ENCODE measurements at places on chromosomes 7 and 10.

GRCh38 chr7:101858437-101859385 lies 41.3 kb downstream of the CUX1 start:
- DNase-seq: no peak

DNA sequence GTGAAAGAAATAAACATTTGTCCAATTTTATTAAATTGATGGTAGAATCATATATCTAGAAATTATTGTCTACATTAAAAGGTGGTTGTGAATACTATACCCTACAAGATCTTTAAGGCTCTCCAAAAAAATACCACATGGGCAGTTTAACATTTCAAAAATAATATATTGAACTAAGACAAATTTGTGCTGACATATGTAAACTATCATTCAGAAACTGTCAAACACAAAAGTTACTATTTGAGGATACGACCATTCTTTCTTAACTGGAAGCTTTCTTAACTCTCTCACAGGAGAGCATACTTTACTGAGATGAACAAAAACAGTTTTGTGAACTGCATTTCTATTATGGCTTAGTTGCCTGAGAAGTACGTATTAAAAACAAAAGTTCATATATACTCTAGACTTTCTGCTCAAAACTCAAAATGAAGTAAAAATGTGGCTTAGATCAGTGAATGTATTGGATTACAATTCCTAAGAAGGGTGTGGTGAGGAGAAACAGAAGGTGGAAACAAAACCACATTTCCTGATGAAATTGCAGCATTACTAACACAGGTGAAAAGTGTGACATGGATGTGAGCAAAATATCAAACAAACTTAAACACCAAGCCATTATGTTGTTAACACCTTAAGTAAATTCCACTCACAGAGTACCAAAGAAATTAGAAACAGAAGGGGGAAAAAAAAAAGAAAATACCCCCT lies 138.5 kb downstream of the SEMA3A start:
- DNase-seq: no peak

DNA sequence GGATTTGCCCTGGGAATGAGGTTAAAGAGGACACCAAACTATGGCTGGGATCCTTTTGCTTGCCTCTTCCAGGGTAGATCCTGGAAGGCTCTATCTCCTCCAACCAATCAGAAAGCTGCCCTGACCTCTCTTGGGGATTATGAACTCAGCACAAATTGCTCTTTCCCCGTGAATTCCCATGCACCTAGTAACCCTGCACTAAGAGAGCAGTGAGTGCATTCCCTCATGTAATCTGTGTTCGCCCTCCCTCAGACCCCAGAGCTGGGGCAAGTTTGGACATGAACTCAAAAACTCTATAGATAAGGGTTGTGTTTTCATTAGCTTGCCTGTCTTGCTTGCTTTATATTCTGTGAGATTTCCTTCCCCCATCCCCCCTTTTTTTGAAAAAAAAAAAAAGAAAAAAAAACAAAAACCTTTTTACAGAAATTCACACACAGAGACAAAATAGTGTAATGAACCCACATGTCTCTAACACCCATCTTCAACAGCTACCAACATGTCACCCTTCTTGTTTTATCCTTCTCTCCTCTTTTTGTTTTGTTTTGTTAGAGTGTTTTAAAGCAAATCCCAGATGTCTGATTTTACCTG lies 225.5 kb upstream of the TCF7L2 start:
- DNase-seq: no peak

- DNase-seq: no peak
Measured at GRCh38 chr7:150946421-150947240, 31.5 kb downstream of the KCNH2 start.

- no peak for DNase-seq
Measured at GRCh38 chr10:34633374-34633773, 181.7 kb downstream of the PARD3 start.

DNA sequence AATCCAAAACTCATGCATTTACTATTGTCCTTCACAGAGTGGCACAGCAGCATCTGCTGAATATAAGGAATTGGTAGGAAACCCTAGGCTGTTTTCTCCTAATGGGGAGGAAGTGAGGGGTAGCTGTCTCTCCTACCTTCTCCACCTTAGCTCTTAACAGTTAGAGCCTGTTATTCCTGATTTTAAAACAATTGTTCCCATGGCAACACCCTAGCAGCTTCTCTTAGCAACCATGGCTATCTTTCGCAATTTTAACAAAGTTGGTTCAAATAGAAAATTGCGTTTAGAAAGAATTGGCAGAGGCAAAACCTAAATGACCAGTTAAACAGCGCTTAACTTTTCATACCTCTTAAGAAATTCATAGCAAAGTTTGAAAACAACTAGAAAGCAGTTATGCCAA lies 603.4 kb upstream of the AUTS2 start:
- DNase-seq: no peak

- DNase-seq: no peak
Measured at GRCh38 chr7:83614112-83614511, 34.8 kb downstream of the SEMA3E start.

GRCh38 chr10:45433716-45434469 lies 59.9 kb downstream of the ALOX5 start:
- no peak for DNase-seq

- no peak for DNase-seq
Measured at GRCh38 chr7:40714363-40715052, 579.7 kb downstream of the SUGCT start.

- no peak for DNase-seq
Measured at GRCh38 chr10:132667342-132668047, 118.5 kb downstream of the NKX6-2 start.

DNA sequence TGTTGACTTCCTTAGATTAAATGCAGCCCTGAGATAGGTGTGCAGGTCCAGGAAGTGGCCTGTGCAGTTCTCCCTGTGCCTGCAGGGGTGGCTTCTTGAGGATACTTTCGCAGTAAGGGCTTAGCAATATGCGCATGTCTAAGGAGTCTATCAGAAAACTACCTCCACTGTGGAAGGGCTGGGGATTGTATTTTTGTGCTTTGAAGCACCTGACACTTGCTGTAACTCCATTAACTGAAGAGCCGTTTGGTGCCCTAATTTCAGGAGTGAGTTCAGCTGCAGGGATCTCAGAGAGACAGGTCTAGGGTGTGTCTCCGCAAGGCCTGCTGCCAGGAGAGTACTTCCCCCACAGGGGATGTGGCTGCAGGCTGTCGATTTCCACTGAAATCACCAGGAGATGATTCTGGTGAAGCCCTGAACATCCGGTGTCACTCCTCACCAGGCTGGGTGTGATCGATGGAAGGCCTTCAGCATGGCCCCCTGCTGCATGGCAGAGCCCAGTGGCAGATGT lies 35.5 kb downstream of the IKZF1 start:
- no peak for DNase-seq

GRCh38 chr10:30384701-30385201 lies 35.7 kb upstream of the MTPAP start:
- no peak for DNase-seq

GRCh38 chr7:1693991-1694524 lies 24.0 kb downstream of the ELFN1 start:
- no peak for DNase-seq

Measured in activated CD8-positive, alpha-beta memory T cell treated with anti-CD3 and anti-CD28 coated beads for 4 hours (primary cell).